ENCODE measurements at places on chromosomes 3 and 15.

DNA sequence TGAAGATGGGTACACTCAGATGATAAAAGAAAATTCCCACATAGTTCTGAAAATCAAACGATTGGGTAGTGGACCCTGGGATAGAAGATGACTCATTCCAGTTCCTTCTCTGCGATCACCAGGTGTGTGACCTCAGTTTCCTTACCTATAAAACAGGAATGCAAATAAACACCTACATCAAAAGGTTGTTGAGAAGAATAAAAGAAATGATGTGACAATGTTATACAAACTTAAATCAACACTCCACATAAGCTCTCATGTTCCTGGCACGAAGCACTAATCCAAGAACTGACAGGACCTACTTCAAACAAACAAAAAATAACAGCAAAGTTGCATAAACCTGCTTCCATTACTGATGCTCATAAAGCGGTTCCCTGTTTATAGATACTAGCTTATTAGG is 69.2 kb downstream of the RORA start:
- no peak for DNase-seq

GRCh38 chr15:96361309-96362010 is 31.0 kb downstream of the NR2F2 start:
- no peak for DNase-seq

- no peak for DNase-seq
These were observed 12.3 kb upstream of the LMCD1 start for GRCh38 chr3:8489278-8489792.

- DNase-seq, result no peak
These were observed 420.2 kb upstream of the CCDC54 start for GRCh38 chr3:106957029-106957428.

DNA sequence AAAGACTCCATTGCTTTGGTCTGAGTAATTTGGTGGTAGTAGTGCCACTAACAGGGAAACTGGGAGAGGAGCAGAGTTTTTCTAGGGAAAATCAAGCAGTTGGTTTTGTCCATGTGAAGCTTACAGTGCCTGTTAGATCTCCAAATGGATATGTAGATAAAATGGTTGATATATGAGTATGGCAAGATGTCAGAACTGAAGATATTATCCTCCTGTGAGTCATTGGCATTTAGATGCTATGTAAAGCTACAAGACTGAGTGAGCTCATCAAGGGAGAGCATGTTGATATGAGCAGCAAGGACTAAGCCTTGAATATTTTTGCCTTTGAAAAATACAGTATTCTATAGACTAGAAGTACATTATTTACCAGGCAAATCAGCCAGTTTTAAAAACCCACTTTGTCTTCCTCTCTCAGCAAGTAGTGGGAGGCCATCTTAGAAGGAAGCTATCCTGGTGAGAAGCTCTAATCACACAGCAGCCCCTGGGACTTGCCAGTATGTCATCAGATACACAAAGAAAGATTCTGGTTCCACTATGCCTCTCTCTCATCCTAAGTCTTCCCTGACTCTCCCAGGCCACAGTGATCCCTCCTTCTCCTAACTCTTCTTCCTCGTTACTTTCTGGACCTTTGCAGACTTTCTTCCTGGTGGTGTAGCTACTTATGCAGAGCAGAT is 77.4 kb upstream of the ANKRD28 start:
- DNase-seq, result no peak

DNA sequence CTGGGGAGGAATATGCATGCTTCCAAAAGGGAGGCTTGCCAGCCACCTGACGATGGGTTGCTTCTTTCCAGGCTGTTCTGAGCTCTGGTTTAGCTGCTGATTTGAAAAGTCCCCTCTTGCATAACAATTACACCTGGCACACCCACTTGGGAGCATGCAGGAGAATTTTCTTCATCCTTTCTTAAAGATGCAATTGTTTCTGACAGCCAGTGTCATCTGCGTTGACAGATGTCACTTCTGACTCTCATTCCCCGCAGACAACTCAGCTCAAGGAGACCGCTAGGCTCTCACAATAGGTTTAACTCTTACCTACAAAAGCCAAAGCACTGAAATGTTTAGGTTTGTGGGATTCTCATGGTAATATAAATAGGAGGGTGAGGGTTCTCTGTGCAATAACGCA is 185.6 kb upstream of the SYNPR start:
- no peak for DNase-seq

DNA sequence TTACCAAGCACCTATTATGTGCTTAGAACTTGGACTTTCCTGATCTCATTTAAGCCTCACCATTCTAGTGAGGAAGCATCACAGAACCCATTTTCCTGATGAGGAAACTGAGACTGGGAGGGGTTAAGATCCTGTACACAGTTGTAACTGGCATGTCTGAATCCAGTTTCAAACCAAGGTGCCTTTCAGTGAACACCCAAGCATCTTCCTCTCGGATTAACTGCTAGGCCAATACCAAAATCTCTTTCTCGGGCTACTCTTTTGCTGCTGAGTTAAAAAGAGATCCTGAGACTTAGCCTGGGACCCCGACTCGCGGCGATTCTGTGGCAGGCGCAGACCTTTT is 578 bp upstream of the CEMIP start:
- DNase-seq, result no peak

DNA sequence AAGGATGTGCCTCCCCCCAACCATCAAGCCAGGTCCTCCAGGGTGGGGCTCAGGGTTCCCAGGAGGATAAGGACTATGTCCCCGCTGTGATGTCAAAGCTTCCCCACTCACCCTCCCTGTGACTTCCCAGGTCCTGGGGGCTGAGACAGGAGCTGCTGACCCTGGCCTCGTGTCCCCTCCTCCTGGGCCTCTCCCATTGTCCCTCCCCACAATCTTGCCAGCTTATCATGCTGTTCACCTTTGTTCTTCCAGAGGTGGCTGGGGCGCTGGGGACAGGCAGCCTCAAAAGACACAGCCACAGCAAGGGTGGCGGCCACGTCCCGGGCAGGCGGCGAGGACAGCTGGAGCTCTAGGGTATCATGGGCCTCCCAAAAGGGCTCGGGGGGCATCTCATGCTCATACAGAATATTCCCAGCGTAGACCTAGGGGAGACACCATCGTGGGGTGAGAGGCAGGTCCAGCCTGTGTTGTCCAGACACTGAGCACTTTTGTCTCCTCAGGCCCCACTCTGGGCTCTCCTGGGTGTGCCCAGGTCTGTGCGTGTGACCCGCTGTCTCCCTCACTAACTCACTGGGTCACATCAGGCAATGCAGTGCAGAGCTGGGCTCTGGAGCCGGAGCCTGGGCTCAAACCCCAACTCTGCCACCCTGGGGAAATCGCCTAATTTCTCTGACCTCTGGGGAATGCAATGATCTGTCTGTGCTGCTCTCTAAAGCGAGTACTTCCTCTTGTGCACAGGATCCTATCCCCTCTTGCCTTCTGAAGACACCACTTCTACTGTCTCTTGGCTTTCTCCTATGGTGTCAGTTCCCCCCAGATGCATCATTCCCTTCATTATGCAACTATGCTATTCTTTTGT is 30.0 kb downstream of the SNX33 start:
- no peak for DNase-seq

DNA sequence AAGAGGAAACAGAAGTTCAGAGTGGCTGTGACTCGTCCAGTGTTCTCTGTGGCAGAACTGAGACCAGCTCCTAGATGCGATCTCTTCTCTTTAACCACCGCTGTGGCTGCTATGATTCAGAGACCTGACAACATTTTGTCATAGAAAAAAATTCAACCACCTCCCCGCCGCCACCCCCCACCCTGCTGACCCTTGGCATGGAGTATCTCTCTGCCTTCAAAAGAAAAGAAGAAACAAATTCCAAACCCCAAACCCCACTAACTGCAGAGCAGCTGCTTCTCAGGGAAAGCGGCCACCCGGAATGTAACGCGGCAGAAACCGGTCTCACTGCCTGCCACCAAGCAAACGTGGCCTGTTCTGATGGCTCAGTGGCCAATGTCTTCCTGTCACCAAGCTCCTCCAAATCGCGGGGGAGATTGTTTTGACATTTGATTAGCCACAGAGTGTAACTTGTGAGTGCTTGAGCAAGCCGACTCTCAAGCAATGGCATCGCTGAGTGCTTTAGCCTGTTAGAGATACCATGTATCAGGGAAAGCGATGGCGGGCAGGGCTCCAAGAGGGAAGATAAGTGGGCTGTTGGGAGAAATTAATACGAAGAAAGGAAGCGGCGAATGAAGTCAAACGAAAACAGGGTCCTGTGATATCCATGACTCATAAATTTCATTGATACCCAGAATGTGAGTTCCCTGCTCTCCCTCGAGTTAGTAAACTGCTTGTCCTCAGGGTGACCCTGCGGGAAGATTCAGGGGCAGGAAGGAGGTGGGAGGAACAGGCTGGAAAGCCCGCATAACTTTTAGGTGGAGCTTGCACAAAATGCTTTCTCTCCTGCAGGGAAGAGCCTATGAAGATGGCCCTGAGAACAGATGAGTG is 44.8 kb upstream of the TLE3 start:
- DNase-seq, result no peak
